ENCODE measurements at places on chromosomes 11 and 22.

GRCh38 chr11:112179601-112180000 lies 4.3 kb downstream of the BCO2 start:
- DNase-seq, result no peak

- no peak for DNase-seq
Measured at GRCh38 chr11:13354335-13354734, 76.7 kb downstream of the BMAL1 start.

GRCh38 chr11:27263046-27263445 lies 100.0 kb downstream of the CCDC34 start:
- no peak for DNase-seq

GRCh38 chr11:113563766-113564526 lies 88.7 kb upstream of the DRD2 start:
- no peak for DNase-seq

GRCh38 chr11:122167100-122167499 lies 51.1 kb upstream of the BLID start:
- DNase-seq, result no peak

GRCh38 chr11:409600-410483 lies 5.0 kb downstream of the SIGIRR start:
- no peak for DNase-seq

GRCh38 chr22:35656284-35656752 lies 8.1 kb downstream of the APOL6 start:
- DNase-seq, result no peak
